ENCODE measurements at places on chromosomes 11 and 22.

- no peak for DNase-seq
Observed at GRCh38 chr11:121406291-121406690, 45.8 kb upstream of the SORL1 start.

DNA sequence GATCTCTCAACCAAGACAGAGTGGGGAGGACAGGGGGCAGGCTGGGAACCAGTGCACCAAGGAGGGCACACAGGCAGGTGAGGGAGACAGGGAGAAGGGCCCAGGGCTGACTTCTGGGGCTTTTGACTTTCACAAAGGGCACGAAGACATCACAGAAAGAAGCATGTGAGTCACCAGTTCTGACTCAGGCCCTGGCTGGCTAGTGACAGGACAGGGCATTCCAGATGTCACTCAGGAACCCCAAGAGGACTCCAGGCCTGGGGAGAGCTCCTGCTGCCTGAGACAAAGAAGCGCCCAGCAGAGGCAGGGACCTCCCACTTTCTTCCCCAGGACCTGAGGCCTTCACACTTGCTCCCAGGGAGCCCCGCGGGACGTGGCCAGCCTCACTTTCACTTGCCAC is 497.2 kb downstream of the BUD13 start:
- no peak for DNase-seq

DNA sequence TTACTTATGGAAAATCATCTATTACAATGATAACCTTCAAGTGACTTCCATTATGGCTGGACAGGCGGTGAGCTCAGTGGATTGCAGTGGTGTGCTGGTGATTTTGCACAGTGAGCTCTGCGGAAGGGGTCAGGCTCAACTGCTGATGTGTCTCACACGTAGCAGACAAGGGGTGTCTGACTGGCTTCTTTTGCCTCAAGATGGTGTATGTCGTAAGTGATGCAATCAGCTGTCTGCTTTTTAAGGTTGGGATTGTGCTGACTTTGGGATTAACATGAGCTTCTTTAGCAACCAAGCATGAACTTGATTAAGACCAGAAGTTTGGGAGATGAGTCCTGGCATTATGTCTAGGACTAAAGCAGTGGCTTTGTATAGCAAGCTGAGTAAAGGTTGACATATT is 49.5 kb downstream of the POLD3 start:
- no peak for DNase-seq

- DNase-seq = no peak
Observed at GRCh38 chr11:58727415-58727797, 4.3 kb downstream of the GLYAT start.

DNA sequence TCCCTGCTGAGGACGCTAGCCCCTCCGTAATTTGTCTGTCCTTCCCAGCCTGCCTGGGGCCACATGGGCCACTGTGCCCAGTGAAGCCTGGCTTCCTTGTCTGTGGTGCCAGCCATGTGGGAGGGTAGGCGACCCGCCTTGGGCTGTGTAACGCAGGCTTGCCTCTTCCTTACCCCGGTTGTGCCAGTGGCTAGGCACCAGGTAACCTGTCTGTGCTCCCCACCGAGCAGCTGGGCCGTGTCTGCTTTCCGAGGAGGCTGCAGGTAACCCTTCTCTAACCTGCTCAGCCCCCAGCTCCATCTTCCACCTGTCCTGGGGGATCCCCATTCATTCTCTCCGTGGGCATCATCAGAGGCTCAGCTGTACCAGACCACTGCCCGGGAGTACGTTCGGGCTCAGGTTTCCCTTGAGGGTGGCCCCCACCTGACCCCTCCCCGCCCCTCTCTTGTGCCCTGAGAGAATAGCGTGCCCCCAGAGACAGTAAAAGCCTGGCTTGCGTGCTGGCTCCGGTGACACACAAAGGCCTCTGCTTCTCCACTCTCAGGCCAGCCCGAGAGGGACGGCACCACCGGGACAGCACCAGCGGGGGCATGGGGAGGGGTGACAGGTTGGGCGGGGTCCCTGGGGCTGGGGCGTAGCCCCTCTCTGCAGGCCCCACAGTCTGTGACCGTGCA is 79.1 kb downstream of the CDKN1C start:
- no peak for DNase-seq

GRCh38 chr11:80620867-80621266 is 1180.0 kb upstream of the TENM4 start:
- DNase-seq = no peak

DNA sequence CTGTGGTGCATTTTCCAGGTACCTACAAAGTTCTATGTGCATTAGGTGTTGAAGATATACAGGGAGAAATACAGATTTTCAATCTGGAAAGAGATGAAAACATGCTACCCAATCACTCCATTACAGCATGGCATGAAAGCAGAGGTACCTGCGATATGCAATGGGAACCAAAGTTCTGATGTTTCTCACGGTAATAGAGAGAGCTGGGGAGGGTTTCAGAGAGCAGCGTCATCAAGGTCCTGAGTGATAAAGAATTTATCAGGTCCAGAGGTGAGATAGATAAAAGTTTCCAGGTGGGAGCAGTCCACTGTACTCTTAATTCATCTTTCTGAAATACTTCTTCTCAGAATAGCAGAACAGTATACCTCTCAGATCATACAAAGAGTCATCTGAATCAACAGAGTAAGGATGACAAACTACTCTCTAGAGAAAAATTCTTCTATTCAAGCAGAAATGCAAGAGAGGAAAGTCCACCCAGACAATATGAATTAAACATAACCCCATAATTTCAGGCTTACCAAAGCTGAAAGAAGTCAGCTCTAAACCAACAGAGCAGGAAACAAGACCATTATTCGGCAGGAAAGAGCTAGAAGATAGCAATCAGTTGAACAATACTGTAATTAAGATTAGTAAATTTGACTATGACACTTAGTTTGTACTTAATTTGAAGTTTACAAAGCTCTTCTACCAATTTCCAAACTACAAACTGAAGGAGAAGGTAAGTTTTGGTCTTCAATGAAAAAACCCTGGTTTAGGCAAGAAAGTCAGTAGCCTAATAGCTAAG is 12.8 kb downstream of the CTSC start:
- DNase-seq = no peak

- no peak for DNase-seq
Observed at GRCh38 chr11:126375726-126376125, 20.2 kb downstream of the ST3GAL4 start.

GRCh38 chr11:3153291-3153861 is 11.7 kb downstream of the OSBPL5 start:
- DNase-seq = no peak

DNA sequence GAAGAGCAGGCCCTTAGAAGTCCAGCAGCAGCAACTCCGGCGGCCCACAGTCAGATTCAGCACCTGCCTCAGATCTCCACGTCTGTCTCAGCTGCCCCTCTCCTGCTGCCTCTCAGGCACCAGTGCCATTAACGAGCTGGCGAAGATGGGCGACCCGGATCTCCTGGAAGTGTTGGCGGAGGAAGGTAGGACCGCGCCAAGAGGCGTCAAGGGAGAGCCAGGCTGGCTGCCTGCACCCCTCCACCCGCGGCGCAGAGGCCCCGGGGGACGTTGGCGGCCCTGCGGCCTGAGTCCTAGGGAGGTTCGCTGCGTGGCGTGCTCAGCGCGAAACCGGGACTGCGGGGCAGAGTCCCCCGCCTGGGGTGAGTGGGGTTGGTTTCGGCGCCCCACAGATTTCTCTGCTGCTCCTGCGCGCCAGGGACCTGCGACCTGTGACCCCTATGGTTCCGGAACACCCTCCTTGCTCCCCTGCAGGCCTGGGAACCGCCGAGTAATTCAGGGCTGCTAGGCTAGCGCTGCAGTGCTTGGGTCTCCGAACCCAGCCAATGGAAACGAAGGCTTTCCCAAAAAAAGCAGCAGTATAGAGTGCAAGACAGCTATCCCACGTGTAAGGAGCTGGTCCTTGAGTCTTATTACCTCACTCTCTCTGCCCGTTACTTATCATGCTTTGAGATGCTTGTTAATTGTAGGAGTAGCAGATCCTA is 615 bp downstream of the ANO5 start:
- DNase-seq = no peak

DNA sequence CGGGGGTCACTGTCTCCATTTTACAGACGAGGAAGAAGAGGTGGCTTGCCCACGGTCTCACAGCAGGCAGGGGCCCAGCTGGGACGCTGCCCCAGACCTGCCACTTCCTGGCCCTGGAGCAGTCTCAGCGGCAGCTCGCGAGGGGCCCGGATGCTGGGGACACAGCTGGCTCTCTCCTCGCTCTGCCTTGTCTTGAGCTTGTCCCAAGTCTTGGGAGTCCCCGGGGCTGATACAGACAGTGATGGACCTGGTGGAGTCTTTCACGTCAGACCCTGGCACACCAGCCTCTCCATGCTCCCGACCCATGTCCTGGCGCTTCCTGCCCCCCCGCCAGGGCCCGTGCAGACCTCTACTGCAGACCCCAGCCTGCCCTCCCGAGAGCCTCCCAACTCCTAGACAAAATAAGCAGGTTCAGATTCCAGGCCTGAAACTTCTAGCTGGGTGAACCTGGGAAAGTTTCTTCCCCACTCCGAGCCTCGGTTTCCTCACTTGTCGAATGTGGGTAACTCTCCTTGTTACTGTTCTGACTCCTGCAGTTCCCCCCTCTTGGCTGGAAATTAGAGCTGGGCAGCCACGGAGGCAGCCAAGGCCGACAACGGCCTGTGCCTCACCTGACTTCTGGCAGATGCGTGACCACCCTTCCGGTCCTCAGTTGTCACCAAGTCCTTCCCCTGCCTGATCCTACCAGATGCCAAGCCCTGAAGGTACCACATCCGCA is 145.4 kb downstream of the CACNA1I start:
- DNase-seq = no peak

GRCh38 chr11:43556612-43557375 is 123.7 kb upstream of the HSD17B12 start:
- no peak for DNase-seq

GRCh38 chr22:17214416-17215043 is 4.7 kb downstream of the ADA2 start:
- no peak for DNase-seq

- no peak for DNase-seq
Observed at GRCh38 chr22:28656181-28656580, 23.5 kb downstream of the TTC28 start.

DNA sequence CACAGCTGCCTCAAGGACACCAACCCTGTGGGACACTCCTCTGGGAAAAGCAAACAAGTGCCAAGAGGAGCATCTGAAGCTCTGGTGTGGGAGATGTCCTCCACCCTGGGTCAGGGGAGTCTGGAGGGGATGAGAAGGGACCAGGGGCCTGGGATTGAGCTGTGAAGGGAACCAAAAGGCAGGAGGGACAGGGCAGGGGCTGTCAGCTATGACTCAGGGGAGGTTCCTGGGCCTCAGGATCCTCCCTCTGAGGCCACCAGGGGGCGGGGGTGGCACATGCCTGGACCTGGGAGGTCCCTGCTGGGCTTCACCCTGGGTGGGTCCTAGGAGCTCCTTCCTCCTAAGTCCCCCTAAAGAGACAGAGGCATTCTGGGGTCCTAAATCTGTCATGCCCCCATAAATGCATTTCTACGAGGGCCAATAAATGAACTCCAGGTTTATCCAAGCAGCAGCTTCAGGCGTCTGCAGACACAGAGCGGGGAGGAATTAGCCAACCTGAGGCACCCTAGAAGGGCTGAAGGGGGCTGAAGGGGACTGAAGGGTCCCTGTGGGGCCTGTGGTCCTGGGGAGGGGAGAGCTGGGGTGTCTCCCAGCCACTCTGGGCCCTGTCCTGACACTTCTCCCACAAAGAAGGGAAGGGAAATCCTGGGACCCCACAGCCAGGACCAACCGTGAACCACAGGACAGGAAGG is 31.9 kb upstream of the IGLL5 start:
- peak; percentile 25 for DNase-seq

DNA sequence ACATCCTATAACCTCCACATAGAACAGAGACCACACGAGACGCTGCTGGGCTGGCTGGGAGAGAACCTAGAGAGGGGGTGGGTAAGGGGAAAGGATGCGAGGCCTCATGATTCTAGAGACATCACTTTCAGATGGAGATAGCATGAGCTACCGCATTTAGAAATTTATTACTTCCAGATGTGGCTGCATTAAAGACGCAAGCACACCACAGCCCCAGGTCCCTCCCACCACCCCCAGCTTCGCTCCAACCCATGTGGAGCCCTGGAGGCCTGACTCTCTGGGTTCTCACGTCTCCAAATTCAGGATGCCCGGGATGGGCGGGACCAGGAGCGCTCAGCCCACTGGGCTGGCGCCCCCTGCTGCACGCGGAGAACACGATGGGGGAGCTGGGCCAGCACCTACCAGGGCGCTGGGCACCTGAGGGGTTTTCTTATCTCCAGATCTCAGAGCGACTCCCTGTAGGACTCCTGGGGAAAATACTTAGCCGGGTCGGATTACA is 13.6 kb downstream of the MRPL21 start:
- DNase-seq = no peak

DNA sequence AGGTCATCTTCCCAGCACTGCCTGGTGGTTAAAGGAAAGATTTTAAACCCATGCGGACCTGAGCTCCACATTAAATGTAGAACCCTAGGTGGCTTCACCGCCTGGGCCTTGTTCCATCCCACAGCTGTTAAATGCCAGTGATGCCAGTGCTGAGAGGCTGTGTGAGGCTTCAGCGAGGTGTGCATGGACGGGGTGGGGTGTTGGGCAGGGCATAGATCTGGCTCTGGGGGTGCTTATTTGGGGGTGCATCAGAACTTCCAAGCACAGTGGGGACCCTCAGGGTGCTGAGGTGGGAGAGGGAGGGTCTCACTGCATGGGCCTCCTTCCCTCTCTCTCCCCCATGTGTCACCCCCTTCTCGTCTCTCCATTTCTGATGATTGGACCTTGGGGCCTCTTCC is 90.1 kb upstream of the B3GAT1 start:
- DNase-seq = no peak

DNA sequence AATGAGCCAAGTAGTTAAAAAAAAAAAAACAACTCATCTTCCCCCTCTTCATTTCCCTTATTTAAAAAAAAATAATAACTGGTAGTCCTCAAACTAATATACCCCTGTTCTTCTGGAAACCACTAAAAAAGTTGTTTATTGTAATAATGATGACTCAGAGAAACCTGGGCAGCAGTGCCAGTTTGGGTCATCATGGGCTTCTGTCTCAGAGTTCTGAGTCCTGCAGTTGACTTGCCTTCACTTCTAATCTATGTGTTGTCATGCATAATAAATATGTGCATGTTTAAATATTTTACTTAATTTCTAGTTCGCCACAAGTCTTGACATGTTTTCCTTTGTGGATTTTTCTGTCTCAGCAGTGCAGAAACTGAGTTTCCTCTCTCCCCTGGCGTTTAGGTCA is 46.8 kb downstream of the PPP2R1B start:
- DNase-seq = no peak

DNA sequence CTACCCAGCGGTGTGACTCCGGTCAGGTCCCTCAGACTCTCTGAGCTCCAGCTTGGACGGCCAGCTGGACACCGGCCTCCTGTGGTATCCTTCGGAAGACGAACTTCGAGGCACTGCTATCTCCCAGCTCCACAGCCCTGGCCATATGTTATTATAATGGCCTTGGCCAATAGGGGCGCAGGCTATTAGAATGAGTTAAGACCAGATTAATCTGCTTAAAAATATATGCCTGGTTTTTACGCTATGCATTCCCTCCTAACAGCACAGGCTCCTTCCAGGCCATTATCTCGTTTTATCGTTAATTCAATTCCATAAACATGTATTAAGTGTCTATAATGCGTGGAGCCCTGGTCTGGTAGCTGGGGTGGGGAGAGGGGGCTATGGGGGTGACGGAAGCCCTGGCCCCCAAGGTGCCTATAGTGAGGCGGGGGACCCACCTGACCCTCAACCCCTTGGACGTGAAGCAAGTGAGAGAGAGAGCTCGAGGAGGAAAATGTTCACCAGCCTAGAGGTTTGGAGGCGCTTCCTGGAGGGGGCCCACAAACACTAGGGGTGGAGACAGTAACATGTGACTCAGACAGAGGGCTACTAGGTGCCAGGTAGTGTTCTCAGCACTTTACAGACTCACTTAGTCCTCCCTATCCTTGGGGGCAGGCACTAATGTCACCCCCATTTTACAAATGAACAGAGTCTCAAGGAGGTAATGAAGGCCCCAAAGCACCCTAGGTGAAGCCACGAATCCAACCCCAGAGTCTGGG is 37.5 kb upstream of the TCF20 start:
- no peak for DNase-seq

Measured in activated T-cell treated with anti-CD3 and anti-CD28 coated beads for 24 hours (primary cell).